ENCODE measurements at places on chromosomes 12 and 14.

DNA sequence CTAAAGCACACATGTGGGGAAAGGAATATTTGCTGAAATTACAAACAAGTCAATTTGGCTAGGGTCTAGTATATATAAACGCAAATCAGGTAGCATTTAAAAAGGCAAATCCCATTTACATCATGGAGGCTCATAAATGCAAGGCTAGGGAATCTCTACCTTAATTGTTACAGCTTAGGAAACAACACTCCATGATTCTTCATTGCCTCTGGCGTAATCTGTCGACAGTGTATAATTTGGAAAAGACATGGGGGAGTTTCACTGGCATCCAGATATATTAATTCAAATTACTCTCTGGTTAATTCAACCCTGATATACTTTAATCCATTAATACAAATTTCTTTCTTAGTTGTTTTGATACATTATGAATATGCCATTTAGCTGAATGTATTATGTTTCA is 1630.2 kb upstream of the FLRT2 start:
- no peak for DNase-seq

DNA sequence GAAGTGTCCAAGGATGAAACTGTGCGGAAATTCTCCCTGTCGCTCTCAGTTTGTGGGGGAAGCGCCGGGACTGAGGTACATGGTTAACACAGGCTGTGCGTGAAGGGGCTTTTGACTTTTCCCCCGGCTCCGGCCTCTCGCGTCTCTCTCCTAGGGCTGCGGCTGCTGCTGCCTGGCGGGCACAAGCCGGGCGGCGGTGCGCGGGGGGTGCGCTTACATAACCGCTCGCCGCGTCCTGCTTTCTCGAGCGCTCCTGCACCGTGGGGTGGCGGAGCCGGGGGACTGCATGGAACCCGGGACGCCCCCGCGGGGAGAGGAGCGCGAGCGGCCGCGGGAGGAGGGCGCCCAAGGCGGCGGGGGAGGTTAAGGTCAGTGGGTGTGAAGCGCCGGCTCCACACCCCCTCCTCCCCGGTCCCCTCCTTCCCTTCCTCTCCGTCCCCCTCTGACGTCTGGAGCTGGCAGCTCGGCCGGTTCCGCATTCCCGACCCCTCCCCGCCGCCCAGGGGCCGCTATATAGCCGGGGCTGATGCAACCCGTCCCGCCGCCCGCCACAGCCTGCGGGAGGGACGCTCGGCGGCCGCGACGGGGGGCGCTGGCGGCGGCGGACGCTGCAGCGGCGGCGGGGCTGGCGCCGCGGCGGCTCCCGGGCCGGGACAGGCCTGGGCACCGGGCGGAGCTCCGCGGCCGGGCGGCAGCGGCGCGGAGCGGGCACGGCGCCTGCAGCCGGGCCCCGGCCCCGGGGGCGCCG is at the start of gene JDP2:
Gene JDP2, plus strand, starts transcription at position 541 of the 748 bp plus-strand sequence. CDS start 9,899 bp downstream, outside the sequence.
- DNase-seq: no peak

DNA sequence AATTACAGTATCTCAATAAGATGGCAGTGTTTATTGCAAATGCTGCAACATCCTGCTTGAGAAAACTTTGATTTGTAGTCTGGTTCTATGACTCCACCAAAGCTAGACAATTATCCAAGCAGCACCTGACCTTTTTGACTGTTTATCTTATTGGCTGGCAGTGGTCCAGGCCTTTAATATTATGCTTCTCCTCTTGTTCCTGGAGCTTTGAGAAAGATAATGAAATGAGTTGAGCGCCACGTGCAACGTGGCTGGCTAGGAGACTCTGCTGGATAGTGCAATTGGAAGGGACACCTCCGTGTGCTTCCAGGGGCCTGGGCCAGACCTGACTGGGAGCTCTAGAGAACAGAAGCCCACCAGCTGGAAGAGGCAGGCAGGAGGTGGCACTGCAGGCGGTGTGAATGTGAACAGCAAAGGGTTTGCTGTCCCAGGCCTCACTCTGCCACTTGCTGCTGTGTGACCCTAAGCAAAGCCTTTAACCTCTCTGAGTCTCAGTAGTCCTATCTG is 349.3 kb downstream of the CACNA1C start:
- no peak for DNase-seq

- no peak for DNase-seq
Observed at GRCh38 chr14:39015964-39016577, 87.0 kb downstream of the SEC23A start.

All from stimulated activated CD4-positive, alpha-beta T cell treated with anti-CD3 and anti-CD28 coated beads, Interleukin-15, amount 100 ng/mL, for 48 hours (primary cell).